HFF-Myc (cell line): ENCODE measurements at places on chromosomes 5 and 9.

DNA sequence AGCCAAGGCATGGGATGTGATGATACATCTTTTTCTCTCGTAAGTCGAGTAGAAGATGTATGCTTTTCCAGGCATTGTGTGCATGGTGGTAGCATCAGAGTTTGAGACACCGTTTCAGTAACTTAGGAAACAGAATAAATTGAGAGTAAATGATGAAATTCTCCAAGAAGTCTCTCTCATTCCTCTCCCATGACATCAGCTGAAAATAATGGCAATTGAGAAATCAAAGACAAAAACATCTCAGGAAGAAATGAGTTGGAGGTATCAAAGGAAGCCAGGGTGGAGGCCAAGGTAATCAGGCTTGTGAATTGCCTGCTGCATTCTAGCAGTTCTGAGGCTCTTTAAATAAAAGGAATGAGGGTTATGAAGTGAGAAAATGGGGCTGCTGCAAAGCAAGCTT lies 53.9 kb downstream of the SGCD start:
- no peak for DNase-seq

- DNase-seq: no peak
Measured at GRCh38 chr5:127812570-127812969, 109.4 kb downstream of the CCDC192 start.

DNA sequence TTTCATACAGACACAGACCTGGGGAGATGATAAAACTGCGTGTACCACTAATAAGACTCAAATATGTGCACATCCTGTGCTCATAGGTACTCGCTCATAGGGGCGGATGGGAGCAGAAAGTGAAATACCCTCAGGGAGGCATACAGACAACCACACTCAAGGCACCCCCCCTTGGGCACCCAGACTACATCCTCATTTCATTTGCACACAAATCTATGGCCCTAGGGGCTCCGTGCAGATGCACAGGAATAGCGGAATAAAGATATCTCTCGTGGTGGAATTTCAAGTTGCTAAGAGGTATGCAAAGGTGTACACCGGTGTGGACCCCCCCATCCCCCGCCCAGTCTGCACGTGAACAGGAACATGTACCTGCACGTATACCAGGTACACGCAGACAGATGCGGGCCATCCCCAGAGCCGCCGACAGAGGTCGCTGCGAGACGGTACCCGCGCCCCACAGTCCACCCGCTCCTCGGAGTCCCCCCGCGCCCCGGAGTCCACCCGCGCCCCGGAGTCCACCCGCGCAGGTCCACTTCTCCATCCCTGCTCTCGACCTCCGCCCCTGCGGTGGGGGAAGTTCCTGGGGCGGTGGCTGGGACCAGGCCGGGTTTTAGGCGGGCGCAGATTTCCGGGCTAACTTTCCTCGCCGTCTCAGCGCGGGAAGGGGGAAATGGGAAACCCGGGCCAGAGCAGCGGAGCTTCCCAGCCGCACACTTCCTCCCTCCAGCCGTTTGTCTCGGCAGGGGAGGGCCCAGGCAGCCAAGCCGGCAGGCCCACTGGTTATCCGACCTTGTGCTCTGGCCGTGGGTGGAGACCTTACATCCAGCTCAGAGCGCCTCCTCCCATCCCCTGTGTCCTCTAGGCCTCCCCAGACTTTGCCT lies 1.0 kb upstream of the IL12B start:
- no peak for DNase-seq

DNA sequence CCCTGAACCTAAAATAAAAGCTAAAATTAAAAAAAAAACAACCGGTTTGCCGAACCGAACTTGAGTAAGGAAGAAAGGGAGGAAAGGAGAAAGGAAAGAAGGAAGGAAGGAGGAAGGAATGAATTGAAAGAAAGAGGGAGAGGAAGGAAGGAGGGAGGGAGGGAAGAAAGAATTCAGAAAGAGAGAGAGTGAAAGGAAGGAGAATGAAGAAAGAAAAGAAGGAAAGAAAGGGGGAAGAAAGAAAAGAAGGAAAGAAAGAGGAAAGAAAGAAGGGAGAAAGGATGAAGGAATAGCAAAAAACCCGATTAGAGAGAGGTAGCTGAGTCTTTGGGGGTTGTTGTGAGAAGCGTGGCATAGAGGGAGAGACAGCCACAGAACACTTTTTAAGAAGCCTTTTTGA lies 121.4 kb downstream of the FGF18 start:
- no peak for DNase-seq

DNA sequence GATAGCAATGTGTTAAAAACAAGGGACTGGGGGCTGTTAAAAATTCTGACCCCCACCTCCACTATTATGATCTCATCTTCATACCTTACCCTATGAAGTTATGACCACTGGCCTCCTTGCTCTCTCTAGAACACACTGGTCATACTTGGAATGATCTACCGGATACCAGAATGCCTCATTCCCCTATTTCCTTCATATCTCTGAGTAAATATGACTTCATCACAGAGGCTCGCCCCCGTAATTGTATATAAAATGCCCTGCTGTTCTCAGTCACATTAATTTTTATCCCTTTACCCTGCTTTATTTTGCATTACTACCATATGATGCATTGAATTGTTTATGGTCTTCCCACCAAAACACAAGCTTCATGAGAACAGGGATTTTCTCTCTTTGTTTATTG lies 29.2 kb downstream of the IZUMO3 start:
- no peak for DNase-seq

GRCh38 chr5:145777445-145778063 lies 57.6 kb downstream of the PRELID2 start:
- DNase-seq: no peak

DNA sequence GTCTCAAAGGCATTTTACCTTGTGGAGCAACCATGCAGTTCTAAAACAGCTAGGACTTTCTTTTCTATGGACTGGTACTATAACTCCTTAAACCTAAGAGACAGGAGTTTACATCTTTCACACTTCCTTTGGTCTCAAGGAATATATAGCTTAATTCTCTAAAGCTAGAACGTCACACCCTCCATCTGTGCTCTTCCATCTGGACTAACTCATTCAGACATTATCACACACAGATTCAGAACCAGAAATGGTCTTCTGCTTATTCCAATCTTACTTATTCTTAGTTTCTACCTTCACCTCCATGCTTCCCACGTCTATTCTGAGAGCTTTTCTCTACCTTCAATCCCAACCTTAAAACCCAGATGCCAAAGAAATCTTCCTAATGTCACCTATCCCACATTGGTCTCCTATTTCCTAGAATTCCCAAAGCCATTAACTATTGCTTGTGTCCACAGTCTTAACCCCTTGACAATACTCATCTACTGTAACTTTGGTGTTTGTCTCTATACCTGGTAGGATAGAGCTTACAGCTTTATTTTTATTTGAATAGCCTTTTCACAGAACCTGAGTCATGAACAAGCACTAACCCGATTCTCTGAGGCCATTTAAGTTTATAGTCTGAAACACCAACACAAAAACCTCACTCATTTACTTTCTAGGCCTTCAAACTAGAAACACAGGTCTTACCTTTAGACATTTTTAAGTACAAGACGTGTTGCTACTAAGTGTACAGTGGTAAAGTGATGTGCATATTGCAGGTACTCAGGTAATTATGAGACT lies 22.8 kb downstream of the CSNK1A1 start:
- DNase-seq: no peak

GRCh38 chr9:33129886-33130881 lies 37.0 kb downstream of the B4GALT1 start:
- DNase-seq: no peak

- no peak for DNase-seq
Measured at GRCh38 chr5:133926489-133927299, 41.7 kb downstream of the C5orf15 start.
